Glomerular endothelial cell (primary cell): ENCODE measurements at places on chromosomes 5 and 9.

DNA sequence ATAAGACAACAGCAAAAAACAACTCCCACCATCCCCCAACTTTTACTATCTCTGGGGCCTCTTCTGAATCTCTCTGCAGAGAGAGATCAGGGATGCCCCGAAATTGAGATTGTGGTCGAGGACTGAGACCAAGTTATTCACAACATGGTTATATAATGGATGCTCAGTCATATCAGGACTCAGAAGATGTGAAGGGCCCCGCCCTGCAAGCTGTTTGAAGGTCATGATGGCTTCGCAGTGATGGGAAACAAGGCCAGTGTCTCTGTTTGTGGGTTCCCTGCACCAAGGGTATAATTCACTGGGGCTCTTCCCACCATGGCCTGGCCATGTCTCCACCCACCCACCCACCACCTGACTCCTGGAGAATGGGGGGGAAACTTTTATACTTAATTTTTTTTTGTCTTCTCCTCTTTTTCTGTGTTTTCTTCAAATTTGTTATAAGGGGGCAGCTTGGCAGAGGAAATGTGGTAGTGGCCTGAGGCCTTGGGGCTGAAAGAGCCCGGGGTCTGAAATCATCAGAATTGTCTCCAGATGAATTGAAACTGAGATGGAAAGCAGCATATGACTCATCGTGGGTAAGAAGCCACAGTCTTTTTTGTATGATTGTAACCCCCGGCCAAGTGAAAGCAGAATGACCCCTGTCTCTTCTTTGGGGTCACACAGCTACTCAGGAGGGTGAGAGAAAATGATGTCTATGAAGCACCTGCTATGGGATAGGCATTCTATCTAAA is 15.0 kb upstream of the TEX48 start:
- no peak for DNase-seq

DNA sequence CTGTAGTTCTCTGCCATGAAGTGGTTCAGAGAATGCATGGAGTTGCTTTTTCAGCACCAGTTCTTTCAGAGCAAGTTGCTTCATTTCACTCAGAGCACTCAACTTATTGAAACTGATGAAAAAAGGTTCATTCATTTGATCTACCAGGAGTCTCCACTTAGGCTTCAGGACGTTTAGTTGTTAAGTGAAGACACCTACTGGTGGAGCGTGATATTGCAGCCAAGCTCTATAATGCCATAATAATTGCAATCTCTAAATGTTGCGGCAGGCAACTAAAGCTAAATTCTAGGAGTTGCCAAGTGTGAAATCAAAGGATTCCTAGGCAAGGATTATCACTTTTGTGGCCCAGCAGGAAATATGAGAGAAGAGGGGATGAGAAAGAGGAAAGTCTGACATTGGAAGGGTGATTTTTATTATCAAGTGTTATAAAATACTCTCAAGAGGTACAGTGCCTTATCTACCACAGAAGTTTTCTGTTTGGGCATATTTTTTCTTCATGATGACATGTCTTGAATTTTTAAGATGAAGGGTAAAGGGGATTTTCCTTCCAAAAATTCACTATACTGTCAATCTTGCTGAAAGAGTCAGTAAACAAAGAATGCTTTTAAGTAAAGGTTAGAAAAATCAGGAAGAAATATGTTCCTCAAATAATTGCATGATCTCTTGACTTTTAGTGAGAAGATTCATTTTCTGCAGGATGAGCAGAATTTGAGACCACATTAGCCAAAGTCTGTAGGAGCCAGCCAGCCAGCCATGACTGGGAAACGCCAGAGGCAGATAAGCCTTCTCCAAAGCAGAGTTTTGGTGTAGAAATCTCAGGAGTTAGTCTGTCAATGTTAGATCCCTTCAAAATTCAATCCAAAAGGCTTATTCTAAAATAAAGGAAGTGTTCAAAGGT is 83.4 kb downstream of the SH3PXD2B start:
- DNase-seq, result no peak

DNA sequence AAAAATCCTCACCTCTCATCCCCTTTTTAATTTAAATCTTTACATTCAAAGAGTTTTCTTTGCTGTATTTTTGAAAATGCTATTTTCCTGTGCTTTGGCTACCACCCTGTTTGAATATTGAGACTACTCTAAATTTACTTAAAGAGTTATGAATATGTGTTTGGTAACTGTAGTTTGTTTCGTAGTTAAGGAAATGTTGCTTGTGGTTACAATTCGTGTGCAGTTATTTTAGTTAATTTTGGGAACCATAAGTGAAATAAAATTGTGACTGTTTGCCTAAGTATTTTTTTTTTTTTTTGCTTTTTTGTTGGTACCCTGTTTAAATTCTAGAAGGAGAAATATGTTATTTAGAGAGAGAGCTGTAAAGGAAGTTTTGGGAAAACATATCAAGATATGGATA is 78.7 kb downstream of the XRCC4 start:
- no peak for DNase-seq

DNA sequence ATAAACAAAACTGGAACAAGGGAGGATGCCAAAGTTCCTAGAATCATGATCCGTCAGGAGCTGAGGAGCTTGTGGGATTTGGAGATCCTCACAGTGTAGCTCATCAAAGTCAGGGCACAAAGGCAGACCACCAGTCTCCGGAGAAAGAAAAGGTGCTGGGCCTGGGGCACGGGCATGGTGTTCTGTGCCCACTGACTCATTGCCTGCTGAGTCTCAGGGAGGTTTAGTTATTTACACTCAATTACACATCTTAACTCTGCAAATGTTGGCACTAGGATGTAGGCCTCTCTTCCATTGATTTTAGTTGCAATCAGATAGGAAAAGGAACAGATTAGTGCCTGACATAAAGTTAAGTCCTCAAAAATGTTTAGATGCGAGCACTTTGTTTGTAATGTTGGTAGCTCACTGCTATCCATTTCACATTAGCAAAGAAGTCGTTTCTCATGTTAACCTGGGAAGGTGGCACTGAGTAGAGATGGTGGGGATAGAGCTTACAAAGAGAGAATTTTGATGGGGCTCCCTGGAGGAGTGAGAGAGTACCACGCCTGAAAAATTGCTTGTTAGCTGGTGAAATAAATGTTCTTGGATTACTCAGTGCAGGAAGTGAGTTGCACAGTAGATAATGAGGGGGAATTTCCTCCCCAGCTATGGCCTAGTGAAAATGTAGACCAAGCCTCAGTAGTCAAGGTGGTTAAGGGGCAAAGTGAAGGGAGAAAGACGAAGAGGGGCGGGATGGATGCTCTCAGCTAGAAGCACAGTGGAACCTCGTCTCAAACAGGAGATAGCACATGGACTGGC is 109.5 kb upstream of the CD180 start:
- DNase-seq, result no peak

GRCh38 chr9:17962747-17963146 is 383.9 kb downstream of the SH3GL2 start:
- DNase-seq, result no peak
